ENCODE measurements at places on chromosomes 1 and 21.

DNA sequence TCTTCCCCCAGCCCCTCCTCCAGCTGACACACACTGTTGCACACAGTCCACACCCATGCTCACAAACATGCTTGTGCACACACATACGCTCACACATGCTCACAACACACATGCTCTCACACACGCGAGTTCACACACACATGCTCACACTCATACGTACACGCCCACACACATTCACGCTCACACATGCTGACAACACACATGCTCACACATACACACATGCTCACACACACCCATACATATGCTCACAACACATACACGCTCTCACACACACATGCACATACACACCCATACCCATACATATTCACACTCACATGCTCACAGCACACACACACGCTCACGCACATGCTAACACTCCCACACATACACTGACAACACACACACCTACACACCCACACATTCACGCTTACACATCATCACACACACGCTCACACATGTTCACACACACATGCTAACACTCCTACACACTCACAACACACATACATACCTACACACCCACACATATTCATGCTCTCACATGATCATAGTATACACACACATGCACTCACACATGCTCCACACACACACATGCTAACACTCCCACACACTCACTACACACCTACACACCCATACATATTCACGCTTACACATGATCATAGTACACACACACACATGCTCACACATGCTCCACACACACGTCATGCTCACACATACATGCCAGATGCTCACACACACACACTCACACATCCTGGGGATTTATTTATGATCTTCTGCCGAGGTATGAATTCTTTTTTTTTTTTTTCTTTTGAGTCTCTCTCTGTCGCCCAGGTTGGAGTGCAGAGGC is 10.7 kb downstream of the DRAXIN start:
- DNase-seq, result no peak

- DNase-seq, result no peak
Observed at GRCh38 chr1:115057661-115058254, 28.1 kb downstream of the TSHB start.

- no peak for DNase-seq
Observed at GRCh38 chr1:55632058-55632457, 416.9 kb upstream of the USP24 start.

DNA sequence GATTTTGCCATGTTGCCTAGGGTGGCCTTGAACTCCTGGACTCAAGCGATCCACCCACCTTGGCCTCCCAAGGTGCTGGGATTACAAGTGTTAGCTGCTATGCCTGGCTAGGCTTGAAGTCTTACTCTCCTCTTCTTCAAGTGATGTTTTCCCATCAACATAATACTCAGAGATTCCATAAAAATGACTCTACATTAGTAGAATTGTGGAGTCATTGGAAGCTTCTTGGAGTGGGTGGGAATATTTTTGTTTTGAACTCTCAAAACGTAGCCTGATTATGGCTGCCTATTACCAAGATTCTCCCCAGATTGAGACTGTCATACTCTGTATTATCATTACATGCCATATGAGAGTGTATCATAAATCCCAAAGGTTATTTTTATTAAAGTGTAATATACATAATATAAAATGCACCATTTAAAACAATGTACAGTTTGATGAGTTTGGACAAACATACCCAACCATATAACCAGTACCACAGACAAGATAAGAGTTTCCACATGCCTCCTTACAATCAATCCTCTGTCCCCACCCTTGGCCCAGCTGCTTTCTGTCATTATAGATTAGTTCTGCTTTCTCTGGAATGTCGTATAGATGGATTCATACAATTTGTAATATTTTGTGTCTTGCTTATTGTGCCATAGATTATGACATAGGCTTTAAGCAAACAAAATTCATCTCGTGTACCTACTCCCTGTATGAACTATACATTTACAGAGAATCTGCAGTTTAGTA is 8.0 kb upstream of the DNM3 start:
- no peak for DNase-seq

- no peak for DNase-seq
Observed at GRCh38 chr1:204126386-204126785, 25.5 kb downstream of the ETNK2 start.

Measured in activated CD4-positive, alpha-beta T cell treated with anti-CD3 and anti-CD28 coated beads, Interleukin-2, amount 50 U/mL, for 4 hours (primary cell).